ENCODE measurements at places on chromosomes 11 and 22.

GRCh38 chr11:64833509-64833908, 10.9 kb downstream of the CDC42BPG start:
- DNase-seq: no peak

DNA sequence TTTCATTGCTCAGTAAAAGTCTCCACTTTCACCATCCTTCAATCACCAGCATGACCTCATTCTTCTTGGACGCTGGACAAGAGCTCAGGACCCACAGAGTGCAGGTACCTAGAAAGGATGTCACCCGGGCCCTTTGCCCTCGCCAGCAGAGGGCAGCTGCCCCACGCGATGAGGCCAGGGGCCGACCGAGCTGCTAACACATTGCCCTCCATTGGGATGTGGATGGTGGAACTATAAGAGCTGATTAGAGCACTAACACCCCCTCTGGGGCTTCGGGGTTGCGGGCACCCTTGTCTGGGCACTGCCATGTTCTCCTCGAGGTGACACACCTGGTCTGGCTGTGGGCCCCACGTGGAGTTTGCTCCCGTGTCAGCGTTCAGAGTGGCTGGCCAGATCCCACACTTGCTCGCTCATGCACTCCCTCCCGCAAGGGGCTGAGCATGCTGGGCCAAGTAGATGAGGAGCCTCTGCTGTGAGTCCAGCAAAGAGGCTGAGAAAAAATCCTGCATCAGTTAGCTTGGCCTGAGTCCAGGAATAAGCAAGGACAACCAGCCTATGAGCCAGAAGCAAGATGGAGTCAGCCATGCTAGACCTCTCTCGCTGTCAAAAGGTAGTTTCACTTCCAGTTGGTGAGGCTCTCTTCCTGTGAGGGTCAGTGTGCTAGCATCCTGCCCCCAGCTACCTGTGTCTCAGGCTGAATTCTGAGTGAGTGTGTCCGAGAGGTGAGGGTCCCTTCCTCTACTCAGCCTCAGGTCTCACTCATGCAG, 9.8 kb downstream of the KRTAP5-6 start:
- no peak for DNase-seq

- no peak for DNase-seq
These were observed 3.4 kb downstream of the SART1 start for GRCh38 chr11:65964906-65965305.

- no peak for DNase-seq
These were observed 3.9 kb upstream of the RAB38 start for GRCh38 chr11:88179141-88179540.

- DNase-seq: no peak
These were observed 30.9 kb downstream of the PARVA start for GRCh38 chr11:12408156-12408770.

- DNase-seq: peak; percentile 87
These were observed 12.7 kb downstream of the TMEM45B start for GRCh38 chr11:129828301-129828836.

GRCh38 chr11:44004452-44005062, 43.2 kb upstream of the ACCSL start:
- no peak for DNase-seq

DNA sequence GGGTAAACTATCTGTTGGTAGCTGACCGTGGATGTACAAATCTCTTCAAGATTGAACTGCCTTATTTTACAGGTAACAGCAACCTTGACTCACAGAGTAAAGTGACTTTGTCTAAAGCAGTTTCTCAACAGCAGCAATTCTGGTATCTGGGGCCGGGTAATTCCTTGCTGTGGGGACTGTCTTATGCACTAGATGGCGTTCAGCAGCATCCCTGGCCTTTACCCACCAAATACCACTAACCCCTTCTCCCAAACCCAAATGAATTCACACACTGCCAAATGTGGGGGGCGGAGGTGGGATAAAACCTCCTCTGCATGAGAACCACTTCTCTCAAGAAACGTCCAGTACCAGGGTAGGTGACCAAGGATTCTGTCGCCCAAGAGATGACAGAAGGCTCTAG, 1.7 kb upstream of the INCENP start:
- no peak for DNase-seq

- no peak for DNase-seq
These were observed 12.5 kb downstream of the CHID1 start for GRCh38 chr11:898143-898511.

GRCh38 chr11:104191124-104191523, 27.2 kb upstream of the PDGFD start:
- no peak for DNase-seq

DNA sequence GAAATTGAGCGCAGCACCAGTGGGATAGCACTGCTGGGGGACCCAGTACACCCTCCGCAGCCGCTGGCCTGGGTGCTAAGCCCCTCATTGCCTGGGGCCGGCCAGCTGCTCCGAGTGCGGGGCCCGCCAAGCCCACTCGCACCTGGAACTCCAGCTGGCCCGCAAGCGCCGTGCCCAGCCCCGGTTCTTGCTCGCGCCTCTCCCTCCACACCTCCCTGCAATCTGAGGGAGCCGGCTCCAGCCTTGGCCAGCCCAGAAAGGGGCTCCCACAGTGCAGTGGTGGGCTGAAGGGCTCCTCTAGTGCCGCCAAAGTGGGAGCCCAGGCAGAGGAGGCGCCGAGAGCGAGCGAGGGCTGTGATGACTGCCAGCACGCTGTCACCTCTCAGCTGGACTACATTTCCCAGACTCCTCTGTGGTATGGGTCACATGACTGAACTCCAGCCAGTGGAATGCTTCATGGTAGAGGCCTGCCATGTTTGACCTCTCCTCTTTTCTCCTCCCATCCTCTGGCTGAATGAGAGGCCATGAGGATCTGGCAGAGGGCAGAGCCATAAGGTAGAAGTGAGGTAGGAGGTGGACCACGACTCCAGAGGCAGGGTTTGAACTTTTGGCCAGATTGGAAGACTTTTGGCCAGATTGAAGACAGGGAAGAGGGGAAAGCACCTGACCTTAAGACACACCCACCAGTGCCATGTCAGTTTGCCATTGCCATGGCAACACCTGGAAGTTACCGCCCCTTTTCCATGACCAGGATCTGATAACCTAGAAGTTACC, 6.2 kb downstream of the MRGPRD start:
- DNase-seq: no peak

GRCh38 chr11:134045799-134046635, 22.9 kb upstream of the JAM3 start:
- peak; percentile 68 for DNase-seq

- DNase-seq: no peak
These were observed 912 bp downstream of the PTPRCAP start for GRCh38 chr11:67436459-67437081.

DNA sequence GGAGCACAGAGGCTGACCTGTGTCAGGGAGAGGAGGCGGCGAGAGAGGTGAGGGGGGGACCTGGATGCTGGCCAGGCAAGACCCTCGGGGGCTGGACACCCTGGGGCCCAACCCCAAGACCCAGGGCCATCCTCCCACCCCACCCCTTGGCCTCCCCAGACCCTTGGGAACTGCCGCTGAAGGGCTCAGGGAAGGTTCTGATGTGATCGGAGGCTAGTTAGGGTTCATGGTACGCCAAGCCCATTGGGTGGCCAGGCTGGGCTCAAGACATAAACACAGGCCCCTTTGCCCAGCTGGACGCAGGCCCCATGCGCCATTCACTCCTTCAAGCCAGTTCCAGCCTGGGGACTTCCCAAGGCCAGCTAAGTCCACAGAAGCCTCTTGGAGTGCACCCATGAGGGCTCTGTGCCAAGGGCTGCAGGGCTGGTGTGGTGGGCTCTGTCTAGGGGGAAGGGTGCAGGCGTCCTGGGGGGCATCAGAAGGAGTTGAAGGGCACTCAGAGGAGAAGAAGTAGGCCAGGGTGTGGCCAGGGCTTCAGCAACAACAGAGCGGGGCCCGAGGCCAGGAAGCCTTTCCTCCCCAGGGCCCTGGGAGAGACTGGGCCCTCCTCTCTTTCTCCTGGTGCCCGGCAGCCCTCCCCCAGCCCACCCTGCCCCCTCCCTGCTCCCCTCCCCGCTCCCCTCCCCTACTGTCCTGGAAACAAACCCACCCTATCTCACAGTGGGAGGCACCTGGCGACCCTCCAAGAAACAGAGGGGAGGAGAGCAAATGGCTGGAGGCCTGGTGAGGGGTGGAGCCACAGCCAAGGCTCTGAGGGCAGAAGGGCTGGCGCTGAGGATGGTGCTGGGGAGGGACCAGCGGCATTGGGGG, 12.9 kb downstream of the TSPAN32 start:
- DNase-seq: peak; percentile 44

DNA sequence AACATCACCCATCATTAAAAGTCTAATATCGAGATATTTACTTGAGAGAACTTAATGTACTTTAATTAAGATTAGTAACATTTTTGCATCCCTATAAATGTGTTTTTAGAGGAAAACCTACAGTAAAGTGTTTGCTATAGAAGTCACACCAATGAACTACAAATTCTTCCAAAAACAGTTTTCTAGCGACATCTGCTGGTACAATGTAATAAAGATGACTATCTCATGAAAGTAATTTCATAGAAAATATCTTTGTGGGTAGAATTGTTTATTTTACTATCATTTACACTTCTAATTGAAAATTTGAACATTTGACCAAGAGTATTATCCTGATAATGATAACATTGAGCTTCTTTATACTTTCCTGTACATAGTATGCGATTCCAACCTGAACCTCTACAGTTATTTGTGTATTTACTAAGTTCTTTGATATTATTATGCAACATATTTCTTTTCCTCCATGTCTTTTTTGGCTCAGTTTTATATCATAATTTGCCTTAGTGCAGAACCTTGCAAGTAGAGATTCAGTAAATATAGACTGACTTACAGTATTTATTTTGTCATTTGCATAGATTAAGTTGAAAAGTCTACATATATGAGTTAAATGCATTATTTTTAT, 252.7 kb downstream of the TMEM135 start:
- DNase-seq: peak; percentile 59

DNA sequence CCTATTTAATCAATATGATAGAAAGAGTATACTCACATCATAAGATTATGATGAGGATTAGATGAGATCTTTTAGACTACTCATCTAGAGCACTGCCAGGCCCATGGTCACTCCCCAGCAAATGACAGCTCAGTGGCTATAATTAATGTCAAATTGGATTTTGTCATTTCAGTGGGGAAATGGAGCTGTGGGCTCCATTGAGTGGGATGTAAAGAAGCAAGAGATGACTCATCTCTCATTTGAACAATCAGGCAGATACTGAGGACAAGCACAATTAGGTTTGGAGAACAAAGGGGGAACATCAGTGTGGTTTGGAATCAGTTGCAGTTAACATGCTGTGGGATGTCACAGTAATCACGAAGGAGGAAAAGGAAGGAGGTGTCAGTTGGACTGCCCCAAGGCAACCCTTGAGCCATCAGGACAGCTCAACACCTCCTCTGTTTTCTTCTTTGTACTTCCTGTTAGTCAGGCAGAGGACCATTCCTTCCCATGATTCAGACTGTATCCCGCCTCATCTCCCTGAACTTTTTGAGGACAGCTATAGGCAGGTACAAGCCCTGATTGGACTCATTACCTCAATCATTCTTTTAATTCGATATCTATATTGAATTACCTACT, 473.7 kb upstream of the ISX start:
- no peak for DNase-seq

DNA sequence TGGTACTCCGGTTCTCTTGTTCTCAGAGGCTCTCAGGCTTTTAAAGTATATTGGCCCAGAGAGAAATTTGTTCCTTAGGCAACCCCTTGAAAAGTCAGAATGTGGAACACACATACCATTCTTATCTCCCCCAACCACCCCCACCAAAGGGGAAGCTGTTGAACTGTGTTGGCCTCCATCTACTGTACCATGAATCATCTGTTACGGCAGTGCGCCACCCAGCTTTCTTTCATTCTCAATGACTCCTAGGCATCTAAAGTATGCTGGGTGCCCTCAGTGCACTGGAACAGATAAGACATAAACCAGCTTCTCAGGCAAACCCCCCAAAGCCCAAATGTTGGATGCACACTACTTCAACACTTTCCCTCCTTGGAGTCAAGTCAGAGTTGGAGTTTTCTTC, 696.2 kb upstream of the TENM4 start:
- DNase-seq: no peak

DNA sequence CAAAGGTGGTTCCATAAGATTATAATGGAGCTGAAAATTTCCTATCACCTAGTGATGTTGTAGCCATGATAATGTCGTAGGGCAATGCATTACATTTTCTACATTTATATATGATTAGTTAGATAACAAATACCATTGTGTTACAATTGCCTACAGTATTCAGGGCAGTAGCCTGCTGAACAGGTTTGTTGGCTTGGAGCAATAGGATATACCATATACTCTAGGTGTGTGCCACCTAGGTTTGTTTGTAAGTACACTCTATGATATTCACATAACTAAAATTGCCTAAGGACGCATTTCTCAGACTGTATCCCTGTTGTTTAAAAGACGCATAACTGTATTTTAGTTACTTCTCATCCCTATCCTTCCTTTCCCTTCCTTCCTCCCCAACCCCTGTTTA, 13.6 kb downstream of the PLEKHB1 start:
- no peak for DNase-seq

DNA sequence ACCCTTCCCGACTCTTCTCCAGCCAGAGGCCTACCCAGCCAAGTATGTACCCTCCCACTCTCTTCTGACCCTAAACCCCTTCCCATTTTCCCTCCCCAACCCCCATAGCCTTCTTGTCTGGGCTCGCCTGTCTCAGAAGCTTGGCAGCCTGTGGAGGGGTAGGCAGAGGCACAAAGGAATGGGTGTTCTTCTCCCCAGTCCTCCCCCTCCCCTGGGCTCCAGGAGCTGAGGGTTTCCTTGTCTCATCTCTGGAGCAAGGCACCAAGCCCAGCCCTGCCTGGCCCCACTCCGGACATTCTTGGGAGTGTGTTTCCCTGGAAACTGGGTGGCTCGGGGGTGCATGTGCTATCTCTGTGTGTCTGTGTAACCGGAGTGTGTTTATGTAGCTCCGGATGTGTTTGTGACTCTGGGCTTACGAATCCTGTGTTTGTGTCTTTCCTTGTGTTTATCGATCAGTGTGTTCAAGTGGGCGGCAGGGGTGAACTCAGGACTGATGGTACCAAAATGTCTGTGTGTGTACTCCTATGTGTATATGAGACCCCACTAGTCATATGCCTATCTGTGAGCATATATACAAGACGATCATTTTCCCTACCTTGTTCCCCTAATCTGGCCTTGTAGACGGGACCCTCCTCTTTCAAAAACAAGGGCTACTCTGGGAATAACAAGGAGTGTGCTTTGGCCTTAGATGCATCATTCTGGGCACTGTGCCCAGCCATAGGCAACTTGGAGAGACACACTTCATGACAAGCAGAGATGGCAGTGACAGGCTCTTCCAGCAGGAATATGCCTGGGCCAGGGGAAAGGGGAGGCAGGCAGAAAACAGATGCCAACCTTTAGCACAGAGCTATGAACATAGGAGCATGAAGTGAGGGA, 10.9 kb downstream of the PHLDB1 start:
- peak; percentile 87 for DNase-seq
